Kidney epithelial cell (primary cell): ENCODE measurements at places on chromosomes 12 and 14.

GRCh38 chr14:88612981-88613380, 50.1 kb downstream of the ZC3H14 start:
- DNase-seq = no peak

- no peak for DNase-seq
Measured at GRCh38 chr12:110687396-110688169, 1.3 kb downstream of the HVCN1 start.

GRCh38 chr14:52402812-52403526, 88.9 kb downstream of the PTGER2 start:
- no peak for DNase-seq

DNA sequence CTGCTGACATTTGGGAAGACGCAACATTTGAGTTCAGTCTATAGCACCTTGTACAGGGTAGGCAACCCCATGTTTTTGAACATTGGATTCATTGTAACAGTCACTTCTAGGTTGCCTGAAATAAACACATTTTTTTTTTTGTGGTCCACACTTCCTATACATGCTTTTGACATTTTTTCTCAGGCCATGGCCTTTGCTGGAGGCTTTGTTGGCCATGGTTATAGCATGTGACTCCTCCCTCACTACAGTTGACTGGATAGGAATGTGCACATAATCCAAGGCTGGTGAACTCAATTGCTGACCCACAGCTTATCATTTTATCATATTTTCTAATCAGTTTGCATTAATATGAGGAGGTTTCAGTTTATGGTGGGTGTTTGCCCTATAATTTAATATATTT, 60.6 kb downstream of the TMEM117 start:
- DNase-seq = no peak

DNA sequence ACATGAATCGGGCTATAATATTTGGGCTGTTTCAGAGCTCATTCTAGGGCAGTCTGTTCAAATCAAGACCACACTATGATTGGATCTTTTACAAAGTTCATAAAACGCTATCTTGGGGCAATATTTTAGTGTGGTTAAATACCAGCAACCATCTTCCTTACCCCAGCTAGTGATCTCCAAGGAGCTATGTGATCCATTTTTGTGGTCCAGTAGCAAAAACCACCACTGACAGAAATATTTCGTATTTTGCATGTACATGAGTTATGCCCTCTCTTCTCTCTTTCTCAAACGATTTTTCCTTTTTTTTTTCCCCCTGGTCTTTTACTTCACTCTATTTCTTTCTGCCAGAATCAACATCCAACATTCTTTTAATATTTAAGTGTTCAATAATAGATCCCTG, 280.6 kb upstream of the KITLG start:
- DNase-seq = no peak

- DNase-seq = no peak
Measured at GRCh38 chr14:41817626-41818025, 210.9 kb downstream of the LRFN5 start.
